ENCODE measurements at places on chromosomes 11 and 22.

DNA sequence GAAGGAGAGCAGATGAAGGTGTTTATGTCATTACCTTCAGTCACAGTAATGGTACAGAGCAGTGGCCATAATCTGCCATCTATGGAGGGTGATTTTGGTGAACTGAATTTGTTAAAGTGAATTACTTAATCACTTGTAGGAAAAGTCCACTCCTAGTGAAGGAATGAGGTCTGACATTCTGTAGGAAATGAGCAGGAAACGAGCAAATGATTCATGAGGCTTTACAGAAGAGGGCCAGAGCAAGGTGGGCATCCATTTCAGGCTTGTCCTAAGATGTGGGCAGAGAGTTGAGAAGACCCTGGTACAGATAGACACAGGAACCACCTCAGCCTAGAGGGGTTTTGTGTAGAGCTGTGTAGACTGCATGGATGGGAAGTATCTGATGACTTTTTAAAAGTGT, 6.0 kb upstream of the SGSM3 start:
- DNase-seq = no peak

DNA sequence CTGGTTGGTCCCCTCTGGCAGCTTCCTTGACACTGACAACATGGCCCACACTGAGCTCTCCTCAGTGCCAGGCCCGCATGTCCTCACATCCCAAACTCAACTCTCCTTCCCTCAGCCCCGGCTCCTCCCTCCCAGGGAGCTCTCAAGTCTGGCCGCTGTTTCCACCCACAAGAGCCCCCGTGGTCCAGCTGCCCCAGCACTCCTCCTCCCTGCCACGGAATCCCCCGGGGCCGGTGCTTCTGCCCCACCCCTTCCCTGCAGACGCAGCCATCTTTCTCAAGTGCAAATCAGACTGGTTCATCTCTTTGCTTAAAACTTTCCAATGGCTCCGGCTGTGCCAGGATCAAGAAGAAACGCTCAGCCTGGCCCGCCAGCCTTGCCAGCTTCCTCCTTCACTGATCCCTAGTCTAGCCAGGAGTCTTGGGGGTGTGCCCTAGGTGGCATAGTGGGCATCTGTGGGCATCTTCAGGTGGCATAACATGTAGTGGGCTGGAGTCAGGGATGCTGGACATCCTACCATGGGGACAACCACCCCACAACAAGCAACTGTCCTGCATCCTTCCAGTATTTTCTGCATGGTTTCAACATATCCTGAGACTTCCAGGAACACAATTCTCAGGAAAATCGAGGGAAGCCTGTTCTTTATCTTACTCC, 22.3 kb upstream of the RASL10A start:
- no peak for DNase-seq

- no peak for DNase-seq
These were observed 48.8 kb downstream of the STIM1 start for GRCh38 chr11:3904228-3904627.

- peak; percentile 13 for DNase-seq
These were observed 929 bp downstream of the PRDM10 start for GRCh38 chr11:130001461-130002351.

DNA sequence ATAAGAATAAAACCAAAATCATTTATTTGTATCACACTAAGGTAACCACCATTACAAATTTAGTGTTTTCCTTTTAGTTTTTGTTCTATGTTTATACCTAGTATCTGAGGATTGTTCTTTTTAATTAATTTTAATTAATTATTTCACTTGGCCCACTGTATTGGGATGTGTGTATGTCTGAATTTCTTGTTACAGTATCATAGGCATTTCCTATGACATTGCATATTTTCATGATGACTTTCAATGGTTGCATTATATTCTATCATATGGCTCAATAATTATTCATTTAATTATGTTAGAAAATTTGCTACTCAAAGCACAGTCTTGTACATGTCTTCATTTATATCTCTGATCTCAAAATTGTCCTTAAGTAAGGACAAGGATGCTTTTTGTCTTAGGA, 41.0 kb downstream of the C11orf71 start:
- DNase-seq = no peak

- no peak for DNase-seq
These were observed 113.2 kb downstream of the STK33 start for GRCh38 chr11:8480858-8481257.

- no peak for DNase-seq
These were observed 3.9 kb upstream of the MUC5B start for GRCh38 chr11:1218788-1219445.

- DNase-seq = no peak
These were observed 209.5 kb downstream of the NAV2 start for GRCh38 chr11:19921976-19922688.

GRCh38 chr22:23138584-23139435, 3.0 kb downstream of the RSPH14 start:
- no peak for DNase-seq

DNA sequence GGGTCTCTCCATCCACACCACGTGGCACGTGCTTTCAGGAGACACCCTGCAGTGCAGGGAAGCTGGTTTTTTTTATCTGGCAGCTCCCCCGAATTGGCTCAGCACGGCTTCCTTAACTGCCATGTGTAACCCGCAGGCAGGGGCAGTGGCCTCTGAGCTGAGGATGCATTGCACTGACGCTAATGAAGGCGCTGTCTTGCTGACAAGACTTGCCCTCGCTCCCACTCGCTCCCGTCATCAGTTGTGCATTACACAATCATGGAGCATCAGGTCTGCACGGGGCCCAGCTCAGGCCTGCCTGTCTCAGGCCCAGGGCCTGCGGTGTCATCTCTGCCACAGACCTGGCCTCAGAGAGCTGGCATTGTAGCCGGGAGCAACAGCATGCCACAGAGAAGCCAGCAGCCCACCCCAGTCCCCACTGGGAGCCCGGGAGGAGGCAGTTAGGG, 95.9 kb downstream of the ARHGAP8 start:
- DNase-seq = no peak

DNA sequence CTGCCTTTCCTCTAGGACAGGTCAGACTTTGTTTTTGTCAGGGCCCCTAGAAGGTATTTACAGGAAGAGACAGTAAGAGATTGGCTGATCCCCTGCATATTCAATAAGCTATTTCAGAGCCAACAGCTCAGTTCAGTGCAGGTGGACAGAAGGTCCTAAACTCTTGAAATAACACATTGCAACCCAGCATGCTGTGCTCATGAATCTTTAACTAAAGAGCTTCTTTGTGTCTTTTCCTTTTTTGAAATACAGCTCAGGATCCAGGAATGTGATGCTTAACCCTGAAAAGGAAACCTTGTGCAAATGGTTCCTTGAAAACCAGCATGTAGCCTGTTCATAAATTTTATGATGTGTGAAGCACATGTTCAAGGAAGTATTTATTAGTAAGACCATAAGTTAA, 43.9 kb downstream of the BBOX1 start:
- DNase-seq = no peak

DNA sequence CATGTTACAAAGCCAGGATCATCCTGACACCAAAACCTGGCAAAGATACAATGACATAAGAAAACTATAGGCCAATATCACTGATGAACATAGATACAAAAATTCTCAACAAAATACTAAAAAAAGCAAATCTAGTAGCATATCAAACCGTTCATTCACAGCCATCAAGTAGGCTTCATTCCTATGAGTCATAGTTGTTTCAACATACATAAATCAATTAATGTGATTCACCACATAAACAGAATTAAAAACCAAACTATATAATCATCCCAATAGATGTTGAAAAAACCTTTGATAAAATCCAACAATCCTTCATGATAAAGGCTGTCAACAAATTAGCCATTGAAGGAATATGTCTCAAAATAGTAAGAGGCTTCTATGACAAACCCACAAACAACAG, 1007.2 kb upstream of the RAG2 start:
- DNase-seq = no peak

DNA sequence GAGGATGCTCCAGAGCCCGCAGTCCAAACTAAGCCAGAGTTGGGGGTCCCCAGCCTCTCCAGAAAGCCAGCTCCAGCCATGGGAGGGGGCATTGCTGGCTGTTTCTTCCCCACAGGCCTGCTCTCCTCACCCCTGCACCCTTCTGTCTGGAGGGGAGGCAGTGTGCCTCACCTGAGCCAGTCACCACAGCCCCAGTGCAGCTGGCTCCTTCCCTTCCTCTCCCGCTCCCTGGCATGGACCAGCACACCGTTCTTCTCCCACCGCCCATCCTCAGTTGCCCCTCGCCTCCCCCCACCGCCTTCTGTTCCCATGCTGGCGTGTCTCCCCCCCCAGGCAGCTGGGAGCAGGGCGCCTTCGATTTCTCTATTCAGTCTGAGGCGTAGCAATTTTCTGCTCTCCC, 110.5 kb upstream of the THY1 start:
- no peak for DNase-seq

- no peak for DNase-seq
These were observed 17.5 kb downstream of the CSNK1E start for GRCh38 chr22:38299770-38300102.

DNA sequence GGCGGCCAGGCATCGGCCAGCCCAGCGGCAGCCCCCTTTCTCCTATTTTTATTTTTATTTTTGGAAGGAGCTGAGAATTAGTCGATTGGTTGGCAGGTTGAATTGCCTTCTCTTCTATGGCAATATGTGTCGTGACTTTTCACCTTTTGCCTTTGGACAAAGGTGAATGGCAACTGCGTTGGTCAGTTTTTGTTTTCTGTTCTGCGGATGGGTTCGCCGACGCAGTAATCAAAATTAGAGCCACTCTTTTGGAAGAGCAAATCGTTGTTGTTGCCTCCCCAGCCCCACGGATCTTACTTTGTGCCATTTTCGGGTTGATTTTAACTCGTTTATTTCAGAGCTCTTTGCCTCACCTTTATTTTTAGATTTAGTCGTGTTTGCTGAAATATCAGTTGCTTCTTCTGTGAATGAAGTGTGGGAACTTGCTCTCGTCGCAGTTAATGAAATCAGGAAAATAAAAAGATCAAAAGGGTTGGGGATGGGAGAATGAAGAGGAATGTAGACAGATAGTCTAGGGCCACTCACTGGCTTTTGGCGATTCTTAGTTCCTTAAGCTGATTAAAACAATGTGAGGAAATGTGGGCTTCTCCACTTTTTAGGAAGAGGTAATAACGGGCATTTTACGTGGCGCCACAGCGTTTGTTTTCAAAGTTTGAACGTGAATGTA, 1.6 kb downstream of the CECR2 start:
- no peak for DNase-seq

- DNase-seq = no peak
These were observed 504 bp upstream of the ZNF215 start for GRCh38 chr11:6925636-6926207.

DNA sequence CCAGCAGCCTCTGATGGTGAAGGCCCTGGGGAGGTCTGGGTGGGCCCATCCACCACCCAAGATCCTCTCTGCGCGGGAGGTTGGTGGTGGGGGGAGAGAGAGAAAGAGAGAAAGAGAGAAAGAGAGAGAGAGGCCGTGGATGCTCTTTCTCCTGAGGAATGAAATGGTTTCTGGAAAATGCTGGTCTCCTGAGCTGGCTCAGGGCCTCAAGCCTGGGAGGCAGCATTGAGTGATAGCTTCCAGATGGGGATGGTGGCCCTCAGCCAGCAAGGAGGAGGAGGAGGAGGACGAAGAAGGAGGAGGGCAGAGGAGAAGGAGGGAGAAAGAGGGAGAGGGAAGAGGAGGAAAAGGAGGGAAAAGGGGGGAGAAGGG, 4.6 kb downstream of the TSPAN32 start:
- DNase-seq = no peak

DNA sequence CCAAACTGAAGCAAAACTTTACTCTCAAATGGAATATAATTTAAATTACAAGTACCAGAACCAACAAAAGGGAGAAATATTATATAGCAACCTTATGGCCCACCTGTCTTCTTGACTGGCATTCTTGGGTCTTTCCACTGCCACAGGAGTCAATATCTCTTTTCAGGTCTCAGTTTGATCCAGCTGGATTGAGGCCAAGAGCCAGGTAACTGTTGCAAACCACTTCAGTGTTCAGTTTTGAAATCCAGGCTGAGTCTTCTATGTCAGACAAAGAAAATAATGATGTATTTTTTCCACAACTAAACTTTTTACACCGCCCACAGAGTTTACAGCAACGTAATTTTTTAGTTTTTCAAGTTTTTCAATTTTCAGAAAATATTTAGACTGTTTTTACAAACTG, 648 bp downstream of the DLG2 start:
- DNase-seq = no peak

DNA sequence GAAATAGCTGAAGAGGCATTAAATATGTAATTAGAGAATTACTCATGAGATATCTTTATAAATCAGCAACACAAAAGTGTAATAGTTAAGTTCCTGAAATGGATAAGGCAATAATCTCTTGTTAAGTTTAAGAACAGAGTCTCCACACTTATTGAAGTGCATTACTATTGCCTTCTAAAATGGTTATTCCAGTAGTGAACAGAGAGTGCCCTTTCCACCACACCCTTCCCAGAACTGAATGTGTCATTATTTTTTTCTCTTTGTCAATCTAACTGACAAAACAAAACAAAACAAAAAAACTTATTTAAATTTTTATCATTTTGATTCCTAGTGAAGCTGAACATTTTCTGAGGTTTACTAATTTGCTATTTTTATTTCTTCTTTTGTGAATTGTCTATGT, 9.2 kb upstream of the PRRG4 start:
- no peak for DNase-seq

- DNase-seq = no peak
These were observed 1.2 kb downstream of the PDGFB start for GRCh38 chr22:39243439-39244135.

GRCh38 chr22:36901411-36902142, 11.9 kb upstream of the CSF2RB start:
- no peak for DNase-seq

GRCh38 chr11:60785806-60786361, 751 bp downstream of the MS4A10 start:
- no peak for DNase-seq

DNA sequence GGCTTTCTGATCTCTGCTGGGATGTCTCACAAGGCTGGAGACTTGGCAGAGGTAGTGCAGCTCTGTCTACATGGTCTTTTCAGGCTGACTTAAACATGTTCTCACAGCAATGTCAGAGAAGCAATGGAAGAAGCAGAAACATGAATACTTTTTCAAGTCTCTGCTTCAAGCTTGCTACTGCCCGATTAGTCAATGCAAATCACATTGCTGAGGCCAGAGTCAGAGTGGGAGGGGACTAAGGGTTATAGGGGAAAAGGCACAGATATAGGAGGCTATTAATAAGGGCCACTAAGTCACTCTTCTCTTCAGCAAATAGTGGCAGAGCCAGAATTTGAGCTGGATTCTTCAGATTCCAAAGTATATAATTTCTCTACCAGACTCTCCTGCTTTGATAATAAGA, 390.5 kb downstream of the TMEM135 start:
- DNase-seq = no peak

DNA sequence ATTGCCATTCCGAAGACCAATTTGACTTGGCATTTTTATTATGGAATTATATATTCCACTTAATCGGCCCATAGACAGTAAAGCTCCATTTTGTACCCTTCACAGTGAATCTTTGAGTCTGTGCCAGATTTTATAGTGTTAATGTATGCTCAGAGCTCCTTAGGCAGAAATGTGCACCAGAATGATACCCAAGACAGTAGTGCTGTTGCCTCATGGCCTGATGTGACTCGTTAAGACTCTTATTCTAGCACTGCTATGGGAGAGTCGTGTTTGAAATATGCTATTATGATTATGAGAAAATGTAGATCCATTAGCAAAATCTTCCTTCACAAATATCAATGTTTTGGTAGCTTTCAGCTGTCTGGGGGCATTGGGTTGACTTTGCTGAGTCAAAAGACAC, 209.8 kb upstream of the RAG2 start:
- no peak for DNase-seq

Data from activated CD4-positive, alpha-beta T cell treated with anti-CD3 and anti-CD28 coated beads for 1 hour (primary cell).